Hematopoietic multipotent progenitor cell treated with erythropoietin and hydrocortisone succinate and interleukin-3 and kit ligand, for 6 days (in vitro differentiated cells): ENCODE measurements at places on chromosomes 3 and 15.
A peak's percentile ranks its signal among the peaks of the same experiment; 100 is the strongest.

DNA sequence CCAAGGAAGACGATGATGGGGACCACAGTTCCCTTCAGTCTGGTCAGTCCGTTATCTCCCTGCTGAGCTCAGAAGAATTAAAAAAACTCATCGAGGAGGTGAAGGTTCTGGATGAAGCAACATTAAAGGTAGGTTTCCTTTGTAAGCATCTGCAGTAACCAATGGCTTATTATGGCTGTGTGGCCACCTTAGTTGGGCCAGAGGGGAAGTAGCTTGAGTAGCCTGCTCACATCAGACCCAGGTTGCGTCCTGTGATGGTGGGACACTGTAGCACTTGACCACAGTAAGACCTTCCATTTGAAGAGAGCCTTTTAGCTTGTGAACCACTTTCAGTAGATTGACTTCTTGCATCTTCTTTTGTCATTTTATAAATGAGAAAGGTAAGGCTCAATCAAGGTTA, 22.6 kb downstream of the STARD5 start:
- DNase-seq = no peak

DNA sequence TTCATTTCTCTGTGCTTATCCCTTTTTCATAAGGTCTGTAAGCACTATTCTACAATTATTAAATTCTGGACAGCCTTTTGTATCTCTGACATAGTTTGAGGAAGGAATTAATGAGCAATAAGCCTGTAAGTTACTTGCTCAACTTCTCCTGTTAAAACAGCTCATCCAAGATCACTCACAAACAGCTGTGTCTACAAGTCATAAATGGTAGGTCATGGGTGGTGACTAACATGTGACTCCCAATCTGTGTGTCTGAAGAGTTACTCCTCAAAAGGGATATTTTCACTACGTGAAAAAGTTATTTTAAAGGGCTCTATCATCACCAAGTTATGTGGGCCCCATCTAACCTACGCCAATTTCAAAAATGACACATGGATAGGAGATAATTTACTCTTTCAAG, 145.2 kb upstream of the CBLB start:
- no peak for DNase-seq

DNA sequence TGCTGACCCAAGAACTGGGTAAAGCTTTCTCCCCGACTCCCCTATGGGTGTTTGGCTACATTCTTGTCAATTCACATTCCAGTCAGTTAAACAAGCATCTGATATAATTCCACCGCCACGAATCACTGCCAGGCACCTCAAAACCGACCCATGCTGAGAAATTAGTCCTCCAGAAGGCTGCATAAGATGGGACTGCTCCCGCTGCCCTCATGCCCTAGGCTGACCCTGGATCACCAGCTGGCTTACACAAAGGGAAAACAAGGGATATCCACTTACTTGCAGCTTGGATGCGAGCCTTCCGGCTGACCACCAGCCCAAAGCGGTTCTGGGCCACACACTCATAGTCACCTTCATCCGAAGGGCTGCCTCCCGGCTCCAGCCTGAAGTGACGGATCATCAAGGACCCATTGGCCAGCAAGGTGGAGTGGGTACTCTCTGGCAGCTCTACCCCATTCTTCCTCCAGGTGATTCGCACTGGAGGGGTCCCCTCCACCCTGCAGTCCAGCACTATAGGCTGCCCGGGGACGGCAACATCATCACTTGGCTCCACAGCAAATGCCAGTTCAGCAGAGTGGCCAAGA, 2.9 kb downstream of the IGDCC3 start:
- no peak for DNase-seq

- DNase-seq = no peak
These were observed 22.5 kb downstream of the ANXA2 start for GRCh38 chr15:60375306-60375705.

DNA sequence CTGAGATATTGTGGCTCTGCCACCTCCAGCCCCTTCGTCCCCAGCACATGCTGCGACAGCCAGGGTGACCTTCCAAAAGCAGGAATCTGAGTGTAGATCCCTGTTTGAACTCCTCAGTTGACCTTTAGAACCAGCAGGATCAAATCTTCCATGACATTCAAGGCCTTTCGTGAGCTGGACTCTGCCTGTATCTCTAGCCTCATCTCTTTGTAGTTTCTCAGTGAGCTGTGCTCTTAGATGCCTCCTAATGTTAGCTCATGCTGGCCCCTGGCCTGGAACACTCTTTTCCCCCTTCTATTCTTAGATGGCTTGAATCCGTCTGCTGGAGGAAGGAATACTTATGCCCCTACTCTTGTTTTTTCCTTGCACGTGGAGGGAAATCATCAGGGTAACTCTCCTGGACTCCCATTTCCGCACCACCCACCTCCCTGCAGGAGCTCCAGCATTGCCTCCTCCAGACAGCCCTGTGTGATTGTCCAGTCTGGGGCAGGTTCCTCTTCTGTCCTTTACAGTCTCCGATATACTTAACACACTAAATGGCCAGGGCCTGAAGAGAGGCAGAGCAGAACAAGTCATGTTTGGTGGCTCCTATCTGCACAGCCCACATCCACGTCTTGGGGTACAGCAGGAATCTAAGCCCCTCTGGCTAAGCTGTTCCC, 26.7 kb upstream of the CHRNB4 start:
- DNase-seq = no peak

- no peak for DNase-seq
These were observed 58.7 kb downstream of the WNT7A start for GRCh38 chr3:13821126-13821525.

- DNase-seq = no peak
These were observed 1.5 kb upstream of the NCK1 start for GRCh38 chr3:136860541-136860940.

DNA sequence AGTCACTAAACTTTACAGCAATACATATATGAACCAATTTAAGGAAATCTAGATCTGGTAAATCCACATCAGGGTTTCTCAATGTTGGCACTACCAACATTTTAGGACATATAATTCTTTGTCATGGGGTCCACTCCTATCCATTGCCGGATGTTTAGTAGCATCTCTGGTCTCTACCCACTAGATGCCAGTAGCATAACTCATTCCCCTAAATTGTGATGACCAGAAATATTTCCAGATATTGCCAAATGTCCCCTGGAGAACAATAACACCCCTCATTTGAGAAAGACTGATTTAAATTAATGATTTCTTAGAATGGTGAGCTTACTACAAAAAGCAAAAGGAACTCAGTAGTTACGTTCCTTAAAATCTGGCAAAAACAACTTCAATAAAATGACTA, 23.1 kb upstream of the ANKRD28 start:
- no peak for DNase-seq

- DNase-seq = no peak
These were observed 27.8 kb upstream of the SPTBN5 start for GRCh38 chr15:41921639-41922038.

- peak; percentile 69 for DNase-seq
These were observed 9.4 kb upstream of the SMCO1 start for GRCh38 chr3:196524527-196524926.

DNA sequence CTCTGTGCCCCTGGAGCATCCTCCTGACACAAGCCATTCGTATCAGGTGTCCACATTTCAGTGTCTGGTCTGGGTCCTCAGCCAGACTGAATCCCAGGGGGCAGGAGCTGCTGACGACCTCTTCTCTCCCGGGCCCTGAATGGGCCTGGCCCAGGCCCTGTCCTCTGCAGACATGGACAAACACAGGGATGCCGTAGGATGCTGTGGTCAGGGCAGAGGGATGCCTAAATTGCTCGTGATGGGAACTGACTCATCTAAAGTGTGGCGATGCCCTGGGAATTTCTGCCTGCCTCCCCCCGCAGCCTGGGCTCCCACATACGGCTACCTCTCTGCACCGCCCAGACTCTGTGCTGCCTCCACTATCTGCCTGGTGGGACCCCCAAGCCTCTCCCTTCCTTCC, 58.5 kb upstream of the CTSH start:
- no peak for DNase-seq

DNA sequence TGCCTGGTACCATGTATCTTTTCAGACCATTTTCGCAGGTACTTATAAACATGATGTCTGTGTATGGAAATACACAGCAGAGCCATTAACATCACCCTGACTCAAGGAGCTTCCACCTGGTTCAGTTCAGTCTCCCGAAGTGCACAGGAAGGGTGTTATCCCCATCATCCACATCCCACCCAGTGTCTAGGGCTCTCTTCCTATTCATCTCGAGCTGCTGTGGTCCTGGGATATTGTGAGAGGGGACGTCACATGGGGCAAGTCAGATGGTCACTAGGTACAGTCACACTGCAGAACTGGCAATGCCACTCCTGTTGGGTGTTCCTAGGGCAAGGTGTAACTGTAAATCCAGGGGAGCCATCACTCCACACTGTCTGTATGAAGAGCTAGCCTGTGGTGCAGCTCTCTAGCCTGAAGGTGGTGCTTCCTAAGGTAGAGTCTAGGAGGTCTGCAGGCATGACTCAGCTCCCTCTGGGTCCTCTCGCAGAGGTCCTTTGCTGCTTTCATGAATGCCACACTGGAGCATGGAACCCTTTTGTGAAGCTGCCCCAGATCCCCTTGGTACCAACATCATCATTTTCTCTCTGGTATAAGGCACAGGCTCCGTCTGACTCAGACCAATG, 13.9 kb downstream of the ISLR2 start:
- peak; percentile 9 for DNase-seq

- no peak for DNase-seq
These were observed 20.2 kb downstream of the CFAP44 start for GRCh38 chr3:113421082-113421481.

DNA sequence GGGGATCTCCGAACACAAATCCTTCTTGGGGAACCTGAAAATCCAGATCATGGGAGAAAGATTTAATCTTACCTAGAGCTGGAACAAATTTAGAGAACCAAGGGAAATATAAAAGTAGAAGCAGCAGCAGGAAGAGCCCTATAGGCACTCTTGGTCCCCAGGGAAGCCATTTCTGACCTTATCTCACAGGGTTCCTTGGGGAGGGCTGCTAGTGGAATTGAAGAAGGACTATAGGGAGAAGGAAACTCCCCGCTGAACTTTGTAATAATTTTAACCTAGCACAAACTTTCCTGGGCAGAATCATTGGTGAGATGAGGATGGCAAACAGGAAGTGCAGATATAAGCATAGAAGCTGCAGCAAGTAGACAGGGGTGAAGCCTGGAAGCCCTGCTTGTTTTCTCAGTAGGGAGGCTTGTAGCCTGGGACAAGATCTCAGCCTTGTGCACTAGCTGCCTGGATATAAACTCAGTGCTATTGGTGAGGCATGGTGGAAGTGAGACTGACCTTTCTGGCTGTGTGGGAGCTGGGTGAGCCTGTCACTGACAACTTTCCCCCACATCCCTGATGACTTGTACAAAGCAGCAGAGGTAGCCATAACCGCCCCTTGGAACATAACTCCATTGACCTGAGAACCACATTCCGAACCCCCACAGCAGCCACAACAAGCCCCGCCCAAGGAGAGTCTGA, 343.0 kb upstream of the TGFBR2 start:
- no peak for DNase-seq

GRCh38 chr3:21436835-21437234, 314.2 kb downstream of the ZNF385D start:
- DNase-seq = no peak

DNA sequence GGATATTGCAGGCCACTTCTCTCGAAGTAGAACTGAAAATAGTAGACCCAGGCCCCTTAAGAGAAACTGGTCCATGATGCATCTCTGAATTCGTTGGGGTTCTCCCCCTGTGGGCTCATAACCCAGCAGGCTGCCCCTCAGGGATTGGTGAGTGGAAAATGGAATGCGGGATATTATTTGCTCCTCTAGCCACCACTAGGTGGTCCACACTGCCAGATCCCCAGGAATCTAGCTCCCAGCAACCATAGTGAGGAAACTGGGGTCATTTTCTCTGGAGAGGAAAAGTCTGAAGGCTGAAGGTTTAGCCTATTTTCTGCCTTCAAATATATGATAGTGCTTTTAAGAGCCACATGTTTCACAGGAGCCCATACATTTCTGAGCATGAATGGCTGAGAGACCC, 6.7 kb downstream of the CX3CR1 start:
- no peak for DNase-seq

DNA sequence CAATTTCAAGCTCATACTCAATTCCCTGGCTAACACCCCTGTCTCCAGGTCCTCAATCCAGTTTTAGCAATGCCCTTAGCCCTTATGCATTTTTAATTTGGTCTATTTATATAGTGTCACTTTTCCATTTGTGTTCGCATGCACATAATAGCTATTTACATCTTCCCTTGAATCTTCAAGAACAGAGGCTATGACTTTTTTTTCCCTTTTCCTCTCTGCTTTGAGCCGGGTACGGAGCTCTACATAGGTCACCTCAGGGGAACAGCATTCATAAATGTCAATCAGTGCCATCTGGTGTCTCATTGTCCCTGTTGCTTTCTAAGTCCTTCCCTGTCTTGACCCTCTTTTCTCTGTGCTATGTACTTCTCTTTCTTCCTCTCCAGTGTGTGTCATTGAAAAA, 26.5 kb upstream of the ACTC1 start:
- DNase-seq = no peak

DNA sequence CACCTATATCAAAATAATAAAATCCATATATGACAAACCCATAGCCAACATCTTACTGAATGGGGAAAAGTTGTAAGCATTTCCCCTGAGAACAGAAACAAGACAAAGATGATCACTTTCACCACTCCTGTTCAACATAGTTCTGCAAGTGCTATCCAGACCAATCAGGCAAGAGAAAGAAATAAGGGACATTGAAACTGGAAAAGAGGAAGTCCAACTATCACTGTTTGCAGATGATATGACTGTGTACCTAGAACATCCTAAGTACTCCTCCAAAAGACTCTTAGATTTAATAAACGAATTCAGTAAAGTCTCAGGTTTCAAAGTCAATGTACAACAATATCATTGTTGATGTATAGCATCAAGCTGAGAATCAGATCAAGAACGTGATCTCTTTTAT, 35.6 kb upstream of the FGF7 start:
- peak; percentile 13 for DNase-seq

DNA sequence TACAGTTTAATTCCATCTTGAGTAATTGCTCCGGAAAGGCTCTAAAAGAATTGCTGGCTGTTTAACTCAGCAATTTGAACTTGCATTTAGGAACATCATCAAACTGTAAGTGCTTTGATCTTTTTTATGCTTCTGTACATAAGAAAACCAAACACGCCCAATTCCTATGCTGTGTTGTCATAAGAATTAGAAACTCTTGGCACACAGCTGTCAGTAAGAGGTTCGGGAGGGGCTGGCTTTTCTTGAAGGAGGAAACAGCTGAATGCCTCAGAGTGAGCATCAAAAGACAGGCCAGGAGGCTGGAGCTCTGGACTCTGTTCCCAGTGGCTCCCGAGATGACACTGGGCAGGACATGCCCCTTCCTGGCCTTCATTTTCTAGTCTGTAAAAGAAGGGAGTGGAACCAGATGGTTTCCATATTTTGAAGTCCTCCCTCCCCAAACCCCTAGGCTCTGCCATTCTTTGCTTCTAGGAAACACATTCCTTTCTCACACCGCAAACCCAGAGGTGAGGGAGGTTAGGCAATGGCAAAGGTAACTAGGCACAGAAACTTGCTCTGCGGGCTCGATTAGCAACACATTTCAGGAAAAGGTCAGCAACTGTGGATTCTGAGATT, 73.7 kb upstream of the DLG1 start:
- DNase-seq = no peak

- no peak for DNase-seq
These were observed 445.9 kb downstream of the MCTP2 start for GRCh38 chr15:94677202-94677790.
